Stimulated activated CD8-positive, alpha-beta memory T cell treated with anti-CD3 and anti-CD28 coated beads, Interleukin-4, amount 100 ng/mL, for 4 hours (primary cell): ENCODE measurements at places on chromosomes 2 and 18.

DNA sequence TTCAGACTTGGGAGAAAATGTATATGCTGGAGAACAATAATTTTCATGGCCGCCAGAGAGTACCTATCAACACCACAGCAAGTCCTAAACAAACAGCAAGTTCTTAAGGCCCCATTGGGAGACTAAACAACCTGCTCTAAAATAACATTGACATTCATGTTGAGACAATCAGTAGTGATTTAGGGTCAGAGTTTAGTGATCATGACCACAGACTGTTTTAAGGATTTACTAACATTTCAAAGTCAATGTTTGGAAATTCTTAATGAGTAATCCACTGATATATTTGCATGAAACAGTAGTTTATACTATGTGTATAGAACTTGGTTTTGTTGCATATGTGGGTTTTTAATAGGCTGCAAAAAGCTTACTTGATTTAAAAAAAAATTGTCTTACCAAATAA lies 34.7 kb downstream of the RASGRP3 start:
- DNase-seq: no peak

DNA sequence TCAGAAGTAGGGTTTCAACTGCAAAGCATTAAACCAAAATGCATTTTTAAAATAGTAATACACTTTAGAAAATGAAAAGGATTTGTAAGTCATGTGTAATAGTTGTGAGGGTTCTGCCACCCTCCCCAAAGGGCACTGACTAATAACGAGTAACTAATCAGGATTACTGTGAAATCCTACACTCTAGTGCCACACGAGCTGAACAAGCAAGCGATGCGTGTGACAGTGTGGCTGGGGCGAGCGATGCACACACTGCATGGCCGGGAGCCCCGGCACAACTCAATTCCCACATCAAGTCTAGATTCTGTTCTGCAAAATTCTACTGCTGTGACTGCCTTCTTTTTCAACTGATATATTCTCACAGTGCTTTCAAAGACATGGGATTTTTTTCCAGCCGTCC lies 156.4 kb downstream of the SEPTIN10 start:
- no peak for DNase-seq

DNA sequence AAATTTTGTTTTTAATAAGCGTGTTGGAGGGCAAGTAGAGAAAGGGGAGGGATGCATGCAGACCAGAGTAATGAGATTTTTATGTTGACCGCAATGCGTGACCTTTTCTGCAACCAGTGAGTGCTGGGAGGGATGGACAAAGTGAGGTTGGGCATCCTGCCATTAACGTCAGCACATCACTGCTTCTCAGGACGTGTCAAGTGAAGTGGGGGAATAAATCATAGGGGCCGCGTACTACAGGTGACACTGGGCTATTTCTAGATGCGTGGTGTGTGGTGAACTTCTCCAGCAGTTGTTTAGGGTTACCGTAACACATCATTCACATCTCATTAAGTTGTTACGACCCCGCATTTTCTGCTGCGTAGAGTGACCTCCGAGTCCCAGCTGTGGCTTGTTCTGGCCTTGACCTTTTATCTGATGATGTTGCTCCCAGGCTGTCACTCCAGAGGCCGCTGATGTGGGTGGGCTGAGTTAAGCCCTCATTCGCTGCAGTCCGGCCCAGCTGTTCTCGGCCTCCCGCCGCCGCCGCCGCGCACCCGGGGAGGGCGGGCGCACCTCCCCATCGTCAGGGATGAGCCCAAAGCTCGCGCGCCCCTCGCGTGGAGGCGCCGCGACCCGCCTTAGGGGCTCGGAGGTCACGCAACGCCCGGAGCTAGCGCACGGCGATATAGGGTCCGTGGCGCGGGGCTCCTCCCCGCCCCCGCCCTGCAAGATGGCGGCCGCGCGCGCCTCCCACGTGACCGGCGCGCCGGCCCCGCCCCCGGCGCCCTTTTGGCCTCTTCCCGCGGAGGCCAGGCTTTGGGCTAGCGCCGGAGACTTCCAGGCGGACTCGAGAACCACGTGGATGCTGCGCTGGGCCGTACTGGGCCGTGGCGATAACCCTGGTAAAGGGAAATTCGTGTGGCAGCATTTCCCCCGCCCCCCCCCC lies 3.5 kb downstream of the ZCCHC2 start:
- DNase-seq: peak; percentile 35

GRCh38 chr2:165793161-165793778 lies 777 bp downstream of the GALNT3 start:
- DNase-seq: no peak

- no peak for DNase-seq
Measured at GRCh38 chr2:176533505-176534193, 264.4 kb downstream of the MTX2 start.

GRCh38 chr2:88170472-88170892 lies 336 bp downstream of the THNSL2 start:
- no peak for DNase-seq

GRCh38 chr2:103605071-103605780 lies 843.4 kb downstream of the TMEM182 start:
- no peak for DNase-seq

DNA sequence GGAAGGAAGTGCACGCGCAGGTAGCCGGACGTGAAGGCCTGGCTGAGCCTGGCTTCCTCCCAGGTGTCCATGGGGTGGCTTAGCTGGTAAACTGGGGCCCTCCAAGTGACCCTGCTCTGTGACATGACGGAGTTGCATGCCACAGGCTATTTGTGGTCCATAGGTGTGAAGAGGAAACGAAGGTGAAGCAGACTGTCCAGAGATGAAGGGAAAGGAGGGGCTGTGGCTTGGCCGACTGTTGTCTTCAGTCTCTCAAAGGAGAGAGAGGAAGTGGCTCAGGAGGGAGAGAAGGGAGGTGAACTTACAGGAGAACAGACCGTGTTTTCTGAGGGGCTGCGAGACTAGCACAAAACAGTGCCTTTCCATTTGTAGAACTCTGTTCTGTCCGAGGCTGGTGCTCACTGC lies 19.3 kb downstream of the INPP5D start:
- DNase-seq: no peak

GRCh38 chr18:10514082-10514481 lies 11.7 kb upstream of the NAPG start:
- DNase-seq: no peak

DNA sequence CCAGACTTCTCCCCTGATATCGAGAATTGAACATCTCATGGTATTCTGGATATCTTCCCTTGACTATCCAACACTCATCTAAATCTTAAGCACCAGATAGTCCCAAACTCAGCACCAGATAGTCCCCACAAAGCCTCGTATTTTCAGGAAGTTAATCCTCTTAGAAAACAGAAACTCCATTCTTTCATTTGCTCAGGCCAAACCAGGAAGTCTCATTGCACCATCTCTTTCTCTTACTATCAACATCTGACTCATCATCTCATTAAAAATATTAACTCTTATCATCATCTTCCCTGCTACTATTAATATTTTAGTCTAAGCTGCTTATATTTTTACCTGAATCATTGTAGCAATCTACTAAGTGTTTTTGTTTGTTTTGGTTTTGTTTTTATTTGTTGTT lies 286.4 kb downstream of the GALNT13 start:
- no peak for DNase-seq

GRCh38 chr2:150119819-150120218 lies 367.6 kb downstream of the RND3 start:
- DNase-seq: no peak

DNA sequence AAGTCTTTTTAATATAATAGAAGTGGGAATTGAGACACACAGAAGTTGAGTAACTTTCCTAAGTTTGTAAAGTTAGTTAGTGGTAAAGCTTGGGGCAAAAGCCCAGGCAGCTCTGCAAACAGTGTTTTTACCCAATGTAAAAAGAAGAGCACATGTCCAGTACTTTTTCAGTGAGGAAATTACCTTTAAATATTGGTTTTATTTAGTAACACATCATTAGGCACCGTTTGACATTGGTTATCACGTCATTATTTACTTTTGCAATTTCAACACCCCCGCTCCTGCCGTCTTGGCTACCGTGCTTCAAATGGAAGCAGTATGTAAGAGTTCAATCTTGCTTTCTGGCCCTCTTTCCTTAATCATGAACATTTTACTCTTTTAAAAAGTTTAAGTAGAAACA lies 807.9 kb downstream of the EPHA4 start:
- no peak for DNase-seq

GRCh38 chr18:73683409-73684238 lies 464.0 kb downstream of the FBXO15 start:
- DNase-seq: no peak

GRCh38 chr18:57921708-57922107 lies 118.6 kb upstream of the ATP8B1 start:
- no peak for DNase-seq

GRCh38 chr2:125588780-125589179 lies 1067.2 kb upstream of the GYPC start:
- DNase-seq: no peak

GRCh38 chr2:29108225-29108624 lies 7.0 kb upstream of the CLIP4 start:
- DNase-seq: no peak

DNA sequence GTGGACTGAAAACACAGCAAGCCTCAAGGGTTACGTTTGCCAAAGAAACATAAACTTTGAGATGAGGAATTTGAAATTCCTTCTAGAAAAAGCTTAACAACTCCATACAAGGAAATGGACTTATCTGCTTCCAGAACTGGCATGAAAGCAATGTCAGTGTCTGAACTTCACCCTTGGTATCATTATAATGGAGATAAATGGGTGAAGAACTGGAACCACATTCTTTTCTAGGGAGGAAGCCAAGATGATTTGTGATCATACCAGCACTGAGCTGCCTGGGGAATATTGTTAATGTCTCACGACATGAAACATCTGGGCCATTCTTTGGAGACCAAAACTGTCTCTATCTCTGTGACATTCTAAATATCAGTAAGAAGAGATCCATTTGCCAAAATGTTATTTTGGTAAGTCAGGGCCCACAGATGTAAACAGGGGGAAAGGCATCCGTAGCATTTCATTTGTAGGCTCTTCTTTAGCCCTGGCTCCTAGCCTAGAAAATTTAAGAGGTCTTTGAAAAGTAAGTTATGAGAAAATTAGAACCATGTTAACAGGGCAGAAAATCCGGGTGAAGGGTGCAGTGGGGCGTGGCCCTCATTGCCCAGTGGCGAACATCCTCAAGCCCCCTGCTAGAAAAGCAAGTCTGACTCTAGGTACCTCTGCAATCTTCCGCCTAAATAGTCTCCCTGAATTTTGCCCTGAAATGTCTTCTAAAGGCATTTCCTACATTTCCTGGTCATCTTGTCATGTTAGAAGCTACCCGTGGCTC lies 295.3 kb upstream of the EPAS1 start:
- no peak for DNase-seq

DNA sequence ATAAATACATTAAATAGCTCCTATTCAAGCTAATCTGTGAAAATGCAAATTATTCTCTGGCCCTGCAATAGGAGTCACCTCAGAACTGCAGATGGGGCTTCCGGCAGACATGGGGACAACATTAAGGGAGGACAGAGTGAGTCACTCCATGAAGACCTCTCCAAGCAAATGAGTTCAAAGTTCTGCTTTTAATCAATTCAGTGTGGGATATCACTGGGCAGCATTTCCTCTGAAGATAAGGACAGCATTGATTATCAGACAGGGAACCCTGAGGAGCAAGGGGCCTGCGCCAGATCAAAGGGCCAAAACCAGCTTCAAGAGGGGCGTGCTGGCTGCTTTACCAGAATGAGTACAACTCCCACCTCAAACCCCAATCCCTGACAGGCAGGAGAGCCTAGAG lies 356.9 kb upstream of the KLHL29 start:
- no peak for DNase-seq

DNA sequence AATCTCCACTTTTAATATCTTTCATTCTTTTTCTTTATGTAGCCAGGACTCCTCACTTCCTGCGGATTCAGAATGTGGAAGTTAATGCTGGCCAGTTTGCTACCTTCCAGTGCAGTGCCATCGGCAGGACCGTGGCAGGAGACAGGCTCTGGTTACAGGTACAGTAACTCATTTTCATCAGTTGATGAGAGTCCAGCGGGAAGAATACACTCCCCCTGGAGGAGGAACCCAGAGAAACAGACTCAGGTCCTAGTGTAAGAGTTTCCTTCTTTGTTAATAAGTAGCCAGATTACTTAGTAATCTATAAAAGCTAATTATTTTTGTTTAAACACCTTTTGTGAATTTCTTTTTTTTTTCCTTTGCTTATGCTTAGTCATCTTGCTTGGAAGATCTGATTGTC lies 359.4 kb downstream of the PTPRM start:
- no peak for DNase-seq

DNA sequence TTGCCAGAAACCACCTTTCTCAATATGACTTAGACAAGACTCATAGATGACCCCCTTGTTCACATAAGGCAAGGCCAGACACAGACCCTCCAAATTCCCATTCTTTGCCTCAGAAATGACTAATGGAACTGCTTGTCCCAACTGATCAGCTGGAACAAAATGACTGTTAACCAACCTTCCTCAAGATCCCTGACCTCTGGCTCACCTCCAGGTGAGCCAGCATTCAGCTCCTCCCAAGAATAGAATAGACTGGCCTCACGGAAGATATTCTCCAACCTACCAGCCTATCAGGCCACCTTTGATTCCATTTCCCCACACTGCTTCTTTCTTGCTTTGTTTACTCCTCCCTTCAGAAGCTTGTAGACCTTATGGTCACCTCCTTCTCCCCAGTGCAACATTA lies 195.7 kb upstream of the VWC2L start:
- DNase-seq: no peak

- no peak for DNase-seq
Measured at GRCh38 chr2:144456680-144457079, 63.2 kb downstream of the ZEB2 start.

DNA sequence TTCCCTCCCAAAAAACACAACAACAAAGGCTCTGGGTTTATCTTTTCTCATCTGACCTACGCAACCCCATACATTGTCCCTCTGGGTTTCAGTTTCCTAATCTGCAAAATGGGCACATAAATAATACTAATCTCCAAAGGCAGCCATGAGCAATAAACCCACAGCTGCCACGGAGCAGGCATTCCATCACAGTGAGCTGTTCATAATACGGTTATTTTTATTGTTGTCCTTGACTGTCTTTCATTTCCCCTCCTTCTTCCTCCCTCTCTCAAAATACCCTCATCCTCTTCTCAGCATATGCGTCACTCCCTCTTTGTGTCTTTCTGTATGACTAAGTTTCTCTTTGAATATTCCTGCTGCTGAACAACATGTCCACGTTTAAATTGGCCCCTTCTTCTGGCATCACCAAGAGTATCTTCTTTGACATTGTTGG lies 129.8 kb upstream of the CAB39 start:
- no peak for DNase-seq

GRCh38 chr2:20540587-20541293 lies 93.9 kb downstream of the RHOB start:
- no peak for DNase-seq

DNA sequence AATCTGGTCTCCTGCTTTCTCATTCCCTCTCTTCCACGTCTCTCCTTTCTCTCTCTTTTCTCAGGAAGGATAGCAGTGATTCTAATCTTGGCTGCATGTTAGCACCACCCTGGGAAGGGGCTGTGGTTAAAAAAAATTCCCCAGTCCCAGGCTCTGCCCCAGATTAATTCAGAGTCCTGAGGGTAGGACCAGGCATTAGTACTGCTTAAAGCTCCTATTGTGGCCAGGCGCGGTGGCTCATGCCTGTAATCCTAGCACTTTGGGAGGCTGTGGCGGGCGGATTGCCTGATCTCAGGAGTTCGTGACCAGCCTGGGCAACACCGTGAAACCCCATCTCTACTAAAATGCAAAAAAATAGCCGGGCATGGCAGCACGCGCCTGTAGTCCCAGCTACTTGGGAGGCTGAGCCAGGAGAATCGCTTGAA lies 35.4 kb upstream of the EML4 start:
- no peak for DNase-seq

GRCh38 chr2:160561551-160562295 lies 68.1 kb upstream of the RBMS1 start:
- DNase-seq: no peak
